Suprapubic skin (tissue), 4 donors: ENCODE measurements at places on chromosomes 1 and 21.

- no peak for DNase-seq
Observed at GRCh38 chr1:31577515-31578192, 1.3 kb downstream of the TINAGL1 start.

DNA sequence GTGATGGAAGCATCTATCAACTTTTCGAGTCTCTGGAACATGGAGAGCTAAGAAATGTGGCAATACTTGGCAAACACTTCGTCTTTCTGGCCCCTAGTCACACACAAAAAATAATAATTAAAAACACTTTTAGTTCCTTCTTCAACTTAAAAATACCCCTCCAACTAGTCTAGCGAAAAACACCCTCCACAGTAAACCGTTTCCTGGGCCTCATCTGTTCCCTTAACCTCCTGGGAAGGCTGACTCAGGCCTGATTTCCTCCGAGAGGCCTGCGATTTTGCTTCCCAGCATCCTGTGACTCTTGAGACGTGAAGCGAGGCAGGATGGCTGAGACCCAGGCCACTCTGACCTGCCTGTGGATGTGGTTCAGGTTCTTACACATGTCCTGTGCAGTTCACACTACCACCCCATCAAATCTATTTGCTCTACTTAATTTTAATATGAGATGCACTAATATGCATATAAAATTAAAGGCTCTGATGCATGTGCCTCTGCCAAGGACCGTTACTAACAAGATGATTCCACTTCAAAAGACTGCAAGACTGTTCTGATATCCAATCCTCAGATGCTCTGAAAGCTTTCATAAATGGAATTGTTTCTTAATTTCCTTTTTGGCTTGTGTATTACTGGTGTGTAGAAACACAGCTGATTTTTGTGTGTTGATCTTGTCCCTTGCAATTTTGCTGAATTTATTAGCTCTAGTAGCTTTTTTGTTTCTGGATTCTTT, 3.5 kb downstream of the NAV1 start:
- peak; percentile 76 for DNase-seq

DNA sequence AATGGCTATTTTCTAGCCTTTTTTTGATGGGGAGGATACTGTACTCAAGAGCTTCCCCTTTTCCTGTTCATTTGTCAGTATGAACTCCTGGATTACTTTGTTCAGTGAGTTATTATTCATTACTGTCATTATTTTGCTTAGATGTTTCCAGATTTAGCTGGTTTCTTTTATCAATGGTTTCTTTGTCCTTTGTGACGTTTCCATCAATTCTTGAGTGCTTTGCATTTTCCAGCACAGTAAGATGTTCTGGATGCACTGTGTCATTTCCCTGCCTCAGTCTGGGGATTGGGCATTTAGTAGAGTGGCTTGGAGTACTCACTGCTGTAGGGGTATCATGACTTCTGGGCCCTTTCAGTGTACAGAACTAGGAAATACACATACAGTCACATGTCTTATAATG, 34.2 kb downstream of the MRPS6 start:
- no peak for DNase-seq

GRCh38 chr21:44996983-44997936, 57.4 kb downstream of the SLX9 start:
- no peak for DNase-seq

GRCh38 chr1:223188618-223189356, 45.7 kb upstream of the TLR5 start:
- no peak for DNase-seq

DNA sequence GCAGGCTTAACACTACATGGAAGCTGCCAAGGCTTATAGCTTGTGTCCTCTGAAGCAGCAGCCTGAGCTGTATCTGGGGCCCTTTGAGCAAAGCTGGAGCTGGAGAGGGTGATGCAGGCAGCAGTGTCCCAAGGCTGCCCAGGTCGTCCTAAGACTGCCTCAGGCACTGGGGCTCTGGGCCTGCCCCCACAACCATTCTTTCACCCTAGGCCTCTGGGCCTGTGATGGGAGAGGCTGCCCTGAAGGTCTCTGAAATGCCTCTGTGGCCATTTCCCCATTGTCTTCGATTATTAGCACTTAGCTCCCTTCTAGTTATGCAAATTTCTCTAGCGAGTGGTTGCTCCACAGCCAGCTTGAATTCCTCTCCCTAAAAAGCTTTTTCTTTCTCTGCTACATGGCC, 142.0 kb downstream of the LRIG2 start:
- DNase-seq, result no peak

DNA sequence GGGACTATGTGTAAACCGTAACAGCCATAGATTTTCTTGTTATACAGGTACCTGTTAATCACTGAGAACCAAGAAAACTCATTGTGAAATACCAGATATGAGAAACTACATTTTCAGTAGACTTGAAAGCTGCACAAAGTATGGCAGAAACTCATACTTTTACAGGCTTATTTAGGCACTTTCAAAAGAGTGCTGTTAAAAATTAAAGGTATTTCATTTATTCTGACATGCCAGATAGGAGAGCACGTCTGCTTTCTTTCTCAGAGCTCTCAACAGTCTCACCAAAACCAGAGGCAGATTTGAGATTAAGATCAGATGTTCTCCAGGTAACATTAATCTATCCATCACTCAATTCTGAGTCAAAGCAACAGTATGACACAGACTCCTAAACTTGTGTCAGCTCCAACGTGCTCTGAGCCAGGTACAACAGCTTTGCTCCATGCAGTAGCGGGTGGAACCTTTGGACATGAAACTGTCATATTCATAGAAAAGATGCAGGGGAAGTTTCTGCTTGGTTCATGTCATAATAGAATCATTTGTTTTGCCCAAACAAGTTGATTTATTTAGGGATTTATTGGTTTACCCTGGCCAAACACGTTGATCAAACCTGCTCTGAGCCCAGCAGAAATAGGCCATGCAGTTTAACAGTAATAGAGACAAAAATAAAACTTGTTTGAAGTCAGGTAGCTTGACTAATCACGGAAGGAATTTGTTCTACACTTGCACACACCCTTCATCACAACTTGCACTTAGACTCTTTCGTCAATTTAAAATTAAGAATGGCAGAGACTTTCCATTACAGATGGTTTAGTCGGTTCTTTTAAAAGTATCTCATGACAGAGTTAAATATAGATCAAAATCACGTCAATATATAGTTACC, 20.8 kb upstream of the TSNAX start:
- no peak for DNase-seq

DNA sequence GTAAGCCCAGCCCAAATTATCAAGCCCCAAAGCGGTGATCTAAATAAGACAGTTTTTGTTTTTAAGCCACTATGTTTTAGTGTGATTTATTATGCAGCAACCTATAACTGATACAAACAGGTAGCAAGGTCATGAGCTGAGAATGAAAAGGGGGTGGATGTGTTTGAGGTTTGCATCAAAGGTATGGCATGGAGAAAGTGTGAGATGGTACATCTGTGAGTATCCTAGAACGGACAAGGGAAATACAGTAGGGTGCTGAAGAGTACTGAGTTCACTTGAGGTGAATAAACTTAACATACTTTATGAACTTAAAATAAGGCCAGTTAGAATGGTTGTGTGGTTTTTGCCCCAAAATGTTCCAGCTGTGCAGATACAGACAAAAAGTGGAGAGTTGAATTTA, 286.0 kb upstream of the B3GALT2 start:
- no peak for DNase-seq
